ENCODE measurements at places on chromosomes 7 and 10.

GRCh38 chr10:125083576-125083920, 76.8 kb downstream of the CTBP2 start:
- peak; percentile 68 for DNase-seq

- no peak for DNase-seq
These were observed 72.8 kb downstream of the PDE1C start for GRCh38 chr7:31997423-31997822.

DNA sequence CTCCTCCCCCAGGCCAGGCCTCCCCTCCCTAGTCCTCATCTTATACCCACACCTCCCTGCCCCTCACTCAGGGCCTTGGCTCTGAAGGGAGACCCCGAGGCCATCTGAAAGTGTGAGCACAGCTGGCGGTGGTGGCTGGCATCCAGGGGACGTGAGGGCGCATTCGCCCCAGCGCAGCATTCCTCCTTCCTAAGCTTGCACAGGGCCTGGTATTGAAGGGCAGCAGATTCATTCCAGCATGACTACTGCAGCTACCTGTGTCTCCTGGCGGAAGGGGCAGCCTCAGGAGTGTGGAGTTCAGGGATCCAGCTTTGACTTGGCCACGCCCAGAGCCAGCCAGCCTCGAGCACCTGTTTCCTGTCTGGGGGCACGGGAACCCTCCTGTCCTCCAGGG, 72.6 kb downstream of the PARP12 start:
- no peak for DNase-seq

GRCh38 chr7:100159099-100159623, 638 bp upstream of the TRAPPC14 start:
- DNase-seq, result no peak

- no peak for DNase-seq
These were observed 83.7 kb downstream of the ATXN7L1 start for GRCh38 chr7:105792488-105793370.

DNA sequence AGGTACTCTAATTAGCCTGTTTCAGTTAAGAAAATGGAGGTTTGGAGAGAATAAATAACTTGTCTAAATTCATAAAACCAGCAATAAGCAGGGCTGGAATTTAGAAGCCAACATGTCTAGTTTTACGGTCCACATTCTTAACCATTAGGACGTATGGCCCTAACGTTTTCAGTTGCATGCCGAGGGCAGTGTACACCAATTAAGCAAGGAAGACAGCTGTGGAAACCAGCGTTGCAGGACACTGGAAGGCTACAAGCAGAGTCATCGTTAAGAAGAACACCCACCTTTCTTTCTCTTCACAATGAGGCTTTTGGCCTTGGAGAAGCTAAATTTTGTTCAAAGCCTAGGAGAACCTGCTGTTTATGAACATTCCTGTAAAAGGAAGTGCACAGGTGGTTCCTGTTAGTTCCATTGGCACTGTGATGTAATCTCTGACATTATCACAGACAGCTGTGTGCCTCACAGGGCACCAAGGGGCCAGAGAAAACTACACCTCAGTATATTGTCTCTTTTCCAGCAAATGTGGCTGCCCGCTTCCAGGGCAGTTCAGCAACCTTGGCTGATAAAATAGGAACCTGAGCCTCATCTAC, 21.0 kb downstream of the MPP7 start:
- no peak for DNase-seq

- DNase-seq, result no peak
These were observed 27.1 kb downstream of the VIPR2 start for GRCh38 chr7:159117366-159118196.

- DNase-seq, result no peak
These were observed 598.3 kb upstream of the GALNT17 start for GRCh38 chr7:70533614-70534013.

DNA sequence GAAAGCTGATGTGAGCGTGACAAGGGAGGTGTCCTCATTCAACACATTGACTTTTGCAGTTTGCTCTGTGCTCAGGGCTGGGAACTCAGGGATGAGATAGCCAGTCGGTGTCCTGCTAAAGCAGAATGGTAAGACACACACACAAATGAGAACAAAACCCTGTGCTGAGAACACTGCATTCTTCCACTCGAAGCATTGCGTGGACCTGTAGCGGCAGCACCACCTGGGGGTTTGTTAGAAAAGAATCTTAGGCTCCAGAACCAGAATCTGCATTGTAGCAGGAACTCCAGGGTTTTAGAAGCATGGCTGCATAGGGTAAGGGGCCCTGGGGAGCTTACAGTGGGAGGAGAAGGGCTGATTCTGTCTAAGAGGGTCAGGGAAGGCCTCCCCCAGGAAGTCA, 21.5 kb upstream of the OGDHL start:
- DNase-seq, result no peak

DNA sequence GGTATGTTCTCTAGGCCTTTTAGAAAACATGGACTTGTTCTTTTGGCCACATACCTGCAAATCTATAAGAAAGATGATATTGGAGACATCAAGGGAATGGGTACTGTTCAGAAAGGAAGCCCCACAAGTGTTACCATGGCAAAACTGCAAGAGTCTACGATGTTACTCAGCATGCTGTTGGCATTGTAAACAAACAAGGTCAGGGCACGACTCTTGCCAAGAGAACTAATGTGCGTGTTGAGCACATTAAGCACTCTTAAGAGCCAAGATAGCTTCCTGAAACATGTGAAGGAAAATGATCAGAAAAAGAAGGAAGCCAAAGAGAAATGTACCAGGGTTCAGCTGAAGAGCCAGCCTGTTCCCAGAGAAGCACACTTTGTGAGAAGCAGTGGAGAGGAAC, 37.1 kb downstream of the SDK1 start:
- no peak for DNase-seq

- DNase-seq, result peak; percentile 32
These were observed 21.7 kb downstream of the ADD3 start for GRCh38 chr10:110029450-110029849.

- DNase-seq, result peak; percentile 94
These were observed 69.4 kb upstream of the HECTD2 start for GRCh38 chr10:91340613-91341362.

- DNase-seq, result no peak
These were observed 289.7 kb upstream of the TMEM229A start for GRCh38 chr7:124322561-124322960.

- DNase-seq, result no peak
These were observed 5.9 kb upstream of the CAV1 start for GRCh38 chr7:116518961-116519360.

GRCh38 chr7:127870231-127870907, 160.9 kb downstream of the LRRC4 start:
- no peak for DNase-seq

GRCh38 chr10:17649836-17650235, 5.9 kb downstream of the STAM start:
- DNase-seq, result peak; percentile 15

DNA sequence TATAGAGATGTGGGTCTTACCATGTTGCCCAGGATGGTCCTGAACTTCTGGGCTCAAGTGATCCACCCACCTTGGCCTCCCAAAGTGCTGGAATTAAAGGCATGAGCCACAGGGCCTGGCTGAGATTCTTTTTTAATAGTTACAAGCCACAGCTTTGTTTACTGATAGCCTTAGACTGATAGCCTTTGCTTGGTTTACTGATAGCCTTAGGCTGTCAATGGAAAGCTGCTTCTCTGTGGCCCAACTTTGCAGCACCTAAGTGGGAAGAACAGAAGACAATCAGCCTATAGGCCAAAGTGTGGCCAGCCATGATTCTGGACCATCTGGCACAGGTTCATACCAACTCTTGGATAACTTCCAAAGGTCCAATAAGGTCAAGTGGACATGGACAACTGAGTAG, 24.1 kb upstream of the CDCA7L start:
- no peak for DNase-seq

- DNase-seq, result peak; percentile 69
These were observed 27.3 kb downstream of the PLXDC2 start for GRCh38 chr10:19843487-19843886.

GRCh38 chr7:66871076-66871475, 49.9 kb upstream of the TMEM248 start:
- DNase-seq, result no peak

GRCh38 chr7:43647673-43648472, 65.0 kb downstream of the STK17A start:
- peak; percentile 100 for DNase-seq

DNA sequence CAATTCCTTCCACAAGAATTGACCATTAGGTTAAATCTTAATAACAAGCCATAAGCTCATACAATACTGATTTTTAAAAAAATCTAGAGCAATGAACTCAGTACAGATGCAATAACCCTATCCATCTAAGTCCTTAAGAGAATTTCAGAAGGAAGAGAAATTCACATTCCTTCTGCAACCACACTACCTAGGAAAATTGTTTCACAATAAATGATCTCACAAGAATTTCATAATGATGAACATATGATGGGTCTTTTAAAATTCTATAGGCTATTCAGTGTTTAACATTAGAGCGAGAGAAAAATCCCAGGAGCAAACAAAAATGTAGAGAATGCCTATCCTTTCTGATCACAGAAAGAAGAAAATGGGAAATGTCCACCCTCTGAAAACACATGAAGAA, 70.0 kb upstream of the MAGI2 start:
- peak; percentile 84 for DNase-seq

GRCh38 chr7:66693331-66693730, 47.2 kb upstream of the RABGEF1 start:
- DNase-seq, result no peak

GRCh38 chr10:14821635-14822375, 16.0 kb downstream of the CDNF start:
- no peak for DNase-seq

DNA sequence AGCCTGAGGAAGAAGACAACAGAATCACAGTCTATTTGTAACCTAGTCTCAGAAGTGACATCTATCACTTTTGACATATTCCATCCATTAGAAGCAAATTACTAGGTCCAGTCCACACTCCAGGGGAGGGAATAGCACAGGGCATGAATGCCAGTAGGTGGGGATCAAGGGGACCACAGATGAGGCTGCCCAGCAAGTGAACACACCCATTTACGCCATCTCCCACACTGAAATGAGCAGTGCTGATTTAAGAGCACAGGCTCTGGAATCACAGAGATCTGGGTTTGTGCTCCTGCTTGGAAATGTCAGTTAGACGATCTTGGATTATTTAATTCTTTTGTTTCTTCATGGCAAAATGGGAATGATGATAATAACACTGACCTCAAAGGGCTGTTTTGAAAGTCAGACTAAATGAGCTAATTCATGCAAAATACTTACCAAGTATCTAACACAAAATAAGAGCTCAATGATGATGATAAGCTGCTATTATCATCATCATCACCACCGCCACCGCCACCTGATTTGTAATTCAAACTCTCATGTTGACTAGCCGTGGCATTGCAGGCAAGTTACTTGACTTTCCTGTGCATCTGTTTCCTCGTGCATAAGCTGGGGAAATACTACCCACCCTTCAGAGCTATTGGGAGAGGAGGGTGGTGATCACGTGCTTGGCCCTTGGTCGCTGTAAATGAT, 138.9 kb upstream of the KLF14 start:
- DNase-seq, result no peak

DNA sequence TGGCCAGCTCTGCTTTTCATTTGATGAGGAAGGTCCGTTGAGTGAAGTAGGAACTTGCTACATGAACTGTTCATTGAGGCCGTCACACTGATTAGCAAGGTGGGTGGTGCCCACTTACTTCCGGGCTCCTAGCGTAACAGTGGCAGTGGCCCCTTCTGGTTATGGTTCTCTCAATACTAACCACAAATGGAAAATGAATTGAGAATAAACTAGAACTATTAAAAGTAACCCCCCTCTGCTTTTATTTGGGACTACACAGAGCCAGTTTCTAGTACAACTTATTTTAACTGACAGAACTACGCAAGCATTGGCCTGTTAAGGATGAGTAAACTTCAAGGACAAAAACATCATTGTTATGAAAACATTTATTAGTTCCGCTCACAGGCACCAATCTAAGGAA, 519.1 kb downstream of the INHBA start:
- no peak for DNase-seq

- peak; percentile 92 for DNase-seq
These were observed 803.6 kb downstream of the SORCS1 start for GRCh38 chr10:106360870-106361269.
